ENCODE measurements at places on chromosomes 6 and 20.

DNA sequence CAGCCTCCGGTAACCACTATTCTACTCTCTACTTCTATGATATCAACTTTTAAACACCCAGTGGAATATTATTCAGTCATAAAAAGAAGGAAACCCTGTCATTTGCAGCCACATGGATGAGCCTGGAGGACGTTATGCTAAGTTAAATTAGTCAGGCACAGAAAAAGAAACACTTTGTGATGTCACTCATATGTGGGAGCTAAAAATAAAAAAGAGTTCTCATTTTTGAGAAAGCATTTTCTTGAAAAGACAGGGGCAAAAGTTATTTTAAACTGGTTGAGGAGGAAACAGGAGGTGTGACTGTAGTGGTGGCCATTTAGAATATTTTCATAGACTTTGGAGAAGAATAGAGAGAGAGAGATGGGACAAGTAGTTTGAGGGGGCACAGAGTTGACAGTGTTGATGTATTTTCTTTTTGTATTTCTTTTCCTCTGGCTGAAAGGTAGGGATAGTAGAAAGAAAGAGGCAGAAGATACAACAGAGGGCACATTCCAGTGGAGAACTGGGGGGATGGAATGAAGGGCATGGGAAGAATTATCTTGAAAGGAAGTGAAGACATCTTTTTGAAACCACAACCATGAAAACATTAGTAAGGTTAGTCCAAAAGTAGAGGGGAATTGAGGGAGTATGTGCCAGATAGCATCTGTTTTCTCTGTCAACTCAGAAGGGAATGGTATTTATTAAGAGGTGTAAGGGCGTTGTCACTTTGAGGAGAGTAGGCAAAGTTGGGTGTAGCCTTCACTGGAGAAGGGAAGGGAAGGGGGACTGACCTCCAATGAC is 181.3 kb upstream of the GMDS start:
- DNase-seq: peak; percentile 83

- DNase-seq: no peak
Observed at GRCh38 chr6:2529211-2529719, 221.5 kb downstream of the MYLK4 start.

DNA sequence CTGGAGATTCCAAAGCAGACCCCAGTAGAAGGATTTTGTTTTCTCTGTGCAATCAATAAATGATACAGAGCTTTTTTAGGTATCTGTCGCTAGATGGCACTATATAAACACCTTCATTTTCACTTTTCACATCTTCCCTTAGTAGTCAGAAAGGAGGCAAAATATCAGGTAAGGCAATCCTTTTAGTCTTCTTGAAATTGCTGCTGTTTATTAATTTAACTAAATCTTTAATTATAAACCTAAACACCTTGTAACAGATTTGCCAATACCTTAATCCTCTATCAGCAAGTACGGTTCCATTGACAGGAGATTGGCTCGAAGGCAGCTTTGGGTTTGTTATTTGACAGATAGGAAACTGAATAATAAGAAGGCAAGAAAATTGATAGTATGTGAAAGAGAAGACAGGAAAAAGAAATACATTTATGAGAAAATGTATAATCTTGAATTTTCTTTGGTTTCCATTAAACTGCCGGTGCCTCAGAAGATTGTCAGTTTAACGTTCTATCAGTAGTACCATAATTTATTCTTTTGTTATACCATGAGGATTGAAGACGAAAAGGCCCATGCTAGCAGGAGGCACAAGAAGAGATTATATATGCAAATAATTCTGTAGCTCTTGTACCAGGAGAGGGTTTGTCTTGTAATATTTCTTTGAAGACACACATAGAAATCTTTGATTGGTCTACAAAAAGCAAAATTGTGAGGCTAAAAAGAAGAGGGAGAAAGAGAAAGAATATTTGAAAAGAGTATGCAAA is 23.5 kb upstream of the IBTK start:
- DNase-seq: peak; percentile 56

DNA sequence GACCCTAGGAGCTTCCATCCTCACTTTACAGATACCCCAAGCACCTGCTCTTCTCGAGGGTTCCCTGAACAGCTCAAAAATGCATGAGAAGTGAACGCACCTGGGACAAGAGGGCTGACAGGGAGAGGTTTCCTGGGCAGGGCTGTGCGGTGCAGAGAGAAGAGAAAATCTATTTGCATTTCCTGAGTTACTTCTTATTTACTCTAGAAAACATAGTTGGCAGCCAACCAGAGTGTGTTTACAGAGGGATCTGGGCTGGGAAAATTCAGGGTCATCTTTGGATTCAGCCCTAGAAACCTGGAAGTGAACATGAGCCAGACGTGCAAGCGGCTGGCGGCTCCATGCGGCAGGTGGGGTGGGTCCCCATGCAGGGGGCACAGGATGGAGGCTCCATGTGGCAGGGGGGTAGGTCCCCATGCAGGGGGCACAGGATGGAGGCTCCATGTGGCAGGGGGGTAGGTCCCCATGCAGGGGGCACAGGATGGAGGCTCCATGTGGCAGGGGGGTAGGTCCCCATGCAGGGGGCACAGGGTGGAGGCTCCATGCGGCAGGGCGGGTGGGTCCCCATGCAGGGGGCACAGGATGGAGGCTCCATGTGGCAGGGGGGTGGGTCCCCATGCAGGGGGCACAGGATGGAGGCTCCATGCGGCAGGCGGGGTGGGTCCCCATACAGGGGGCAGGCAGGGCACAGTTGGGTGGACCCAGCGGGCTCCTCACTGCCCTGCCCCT is 342.0 kb downstream of the TAF4 start:
- no peak for DNase-seq

DNA sequence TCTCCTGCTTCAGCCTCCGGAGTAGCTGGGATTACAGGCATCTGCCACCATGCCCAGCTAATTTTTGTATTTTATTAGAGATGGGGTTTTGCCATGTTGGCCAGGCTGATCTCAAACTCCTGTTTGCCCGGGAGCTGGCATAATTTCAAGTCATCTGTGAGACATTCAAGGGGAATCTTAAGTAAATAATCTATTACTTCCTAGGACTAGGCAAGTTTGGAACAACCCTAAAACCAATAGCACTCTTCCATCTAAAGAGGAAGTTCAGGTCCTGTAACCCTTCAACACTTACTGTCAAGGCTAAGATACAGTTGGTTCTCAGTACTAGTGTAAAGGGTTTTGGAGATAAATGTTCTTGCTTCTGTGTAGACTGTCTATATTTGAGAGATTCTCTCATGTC is 267.8 kb upstream of the IRAK1BP1 start:
- DNase-seq: peak; percentile 52

- DNase-seq: peak; percentile 47
Observed at GRCh38 chr20:59518881-59519706, 85.2 kb upstream of the PHACTR3 start.

- DNase-seq: peak; percentile 27
Observed at GRCh38 chr6:168778201-168778600, 337.2 kb downstream of the SMOC2 start.

- no peak for DNase-seq
Observed at GRCh38 chr6:136184738-136185137, 65.4 kb downstream of the MTFR2 start.

DNA sequence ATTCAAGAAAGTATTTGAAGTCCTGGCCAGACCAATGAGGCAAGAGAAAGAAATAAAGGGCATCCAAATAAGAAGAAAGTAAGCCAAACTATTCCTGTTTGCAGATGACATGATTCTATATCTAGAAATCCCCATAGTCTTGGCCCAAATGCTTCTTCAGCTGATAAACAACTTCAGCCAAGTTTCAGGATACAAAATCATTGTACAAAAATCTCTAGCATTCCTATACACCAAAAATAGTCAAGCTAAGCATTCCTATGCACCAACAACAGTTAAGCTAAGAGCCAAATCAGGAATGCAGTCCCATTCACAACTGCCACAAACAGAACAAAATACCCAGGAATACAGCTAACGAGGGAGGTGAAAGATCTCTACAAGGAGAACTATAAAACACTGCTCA is 60.1 kb upstream of the PHIP start:
- no peak for DNase-seq

GRCh38 chr6:170289180-170289931 is 1.5 kb downstream of the DLL1 start:
- DNase-seq: no peak

- no peak for DNase-seq
Observed at GRCh38 chr6:161389756-161390155, 115.9 kb upstream of the AGPAT4 start.

DNA sequence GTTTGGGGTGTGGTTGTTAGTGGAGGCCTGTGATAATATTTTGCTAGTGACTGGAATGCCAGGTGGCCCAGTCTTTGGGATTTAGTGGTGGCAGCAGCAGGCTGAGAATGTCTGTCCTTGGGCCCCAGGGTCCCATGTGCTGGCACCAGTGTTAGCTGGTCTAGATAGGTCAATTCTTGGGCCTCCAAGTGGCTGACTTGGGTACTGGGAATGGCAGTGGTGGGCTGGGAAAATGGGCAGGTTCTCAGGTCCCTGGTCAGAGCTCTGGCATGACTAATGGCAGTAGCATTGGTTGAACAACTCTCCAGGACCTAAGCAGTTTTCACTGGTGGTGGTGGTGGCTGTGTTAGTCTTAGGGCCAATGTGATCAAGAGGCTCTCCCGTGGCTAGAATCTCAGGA is 50.3 kb downstream of the OLIG3 start:
- DNase-seq: no peak

- DNase-seq: no peak
Observed at GRCh38 chr20:13878566-13878965, 93.7 kb downstream of the NDUFAF5 start.

GRCh38 chr20:15362849-15363248 is 1025.4 kb upstream of the FLRT3 start:
- no peak for DNase-seq

DNA sequence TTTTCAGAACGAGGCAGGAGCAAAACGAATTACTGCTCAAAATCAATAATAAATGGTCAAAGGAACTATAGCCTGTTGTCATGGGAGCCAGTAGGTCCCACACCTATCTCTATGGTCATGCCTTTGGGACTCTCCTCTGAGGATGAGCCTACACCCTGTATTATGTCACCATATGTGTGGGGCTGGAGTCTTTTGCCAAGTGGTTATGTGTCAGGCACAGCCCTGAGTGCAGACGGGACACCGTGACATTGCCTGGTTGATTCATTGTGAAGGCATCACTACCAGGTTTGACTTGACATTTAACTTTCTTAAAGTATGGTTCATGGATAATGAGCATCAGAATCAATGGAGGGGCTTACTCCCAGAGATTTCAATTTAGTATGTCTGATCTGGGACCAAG is 23.6 kb downstream of the BMP6 start:
- DNase-seq: no peak

GRCh38 chr6:170522565-170523183 is 30.4 kb downstream of the PSMB1 start:
- peak; percentile 10 for DNase-seq

GRCh38 chr6:39193201-39193791 is 36.0 kb downstream of the KCNK5 start:
- DNase-seq: no peak

GRCh38 chr20:47400685-47401084 is 44.2 kb upstream of the ZMYND8 start:
- no peak for DNase-seq

GRCh38 chr6:101232961-101233360 is 160.5 kb upstream of the GRIK2 start:
- no peak for DNase-seq

GRCh38 chr6:56996401-56996800 is 41.5 kb downstream of the BEND6 start:
- no peak for DNase-seq

DNA sequence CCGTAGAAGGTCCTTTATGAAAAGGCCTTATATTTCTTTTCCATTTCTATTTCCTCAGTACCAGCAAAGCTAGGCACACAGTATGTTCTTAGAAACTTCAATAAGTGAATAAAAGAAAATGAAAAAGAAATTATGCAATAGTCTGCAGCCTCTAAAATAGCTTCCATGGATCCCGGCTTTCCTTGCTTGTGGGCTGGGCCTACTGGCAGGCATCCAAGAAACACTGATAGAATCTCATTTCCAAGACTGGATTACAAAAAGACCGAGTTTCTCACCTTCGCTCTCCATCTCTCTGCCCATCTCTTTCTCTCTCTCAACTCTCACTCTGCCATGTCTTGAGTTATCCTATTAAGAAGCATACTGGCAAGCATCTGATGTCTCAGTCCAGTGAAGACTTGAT is 187.5 kb upstream of the FKBP1C start:
- DNase-seq: no peak

GRCh38 chr6:53815381-53816119 is 20.7 kb downstream of the LRRC1 start:
- no peak for DNase-seq

- no peak for DNase-seq
Observed at GRCh38 chr6:22717915-22718314, 148.5 kb downstream of the HDGFL1 start.
